NCI-H146 (cell line): ENCODE measurements at places on chromosomes 12 and 14.

DNA sequence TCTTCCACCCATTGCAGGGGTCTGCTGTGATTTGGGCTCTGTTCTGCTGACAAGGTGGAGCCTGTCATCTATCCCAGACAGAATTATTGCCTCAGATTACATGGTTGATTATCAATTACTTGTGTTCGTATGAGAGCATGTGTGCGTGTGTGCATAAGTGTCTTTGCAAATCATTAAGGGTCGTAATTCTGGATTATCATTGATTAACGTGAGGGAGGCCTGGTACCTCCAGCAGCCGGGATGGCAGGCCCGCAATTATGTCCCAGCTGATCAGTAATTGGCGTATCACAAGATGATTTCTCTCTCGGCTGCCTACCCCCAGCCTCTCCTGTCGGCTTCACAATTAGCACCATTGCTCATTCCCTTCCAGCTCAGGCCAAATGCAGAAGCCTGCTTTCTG, 29.6 kb upstream of the IRF2BPL start:
- DNase-seq: no peak

GRCh38 chr14:66959437-66960050, 229.7 kb upstream of the GARIN2 start:
- no peak for DNase-seq

DNA sequence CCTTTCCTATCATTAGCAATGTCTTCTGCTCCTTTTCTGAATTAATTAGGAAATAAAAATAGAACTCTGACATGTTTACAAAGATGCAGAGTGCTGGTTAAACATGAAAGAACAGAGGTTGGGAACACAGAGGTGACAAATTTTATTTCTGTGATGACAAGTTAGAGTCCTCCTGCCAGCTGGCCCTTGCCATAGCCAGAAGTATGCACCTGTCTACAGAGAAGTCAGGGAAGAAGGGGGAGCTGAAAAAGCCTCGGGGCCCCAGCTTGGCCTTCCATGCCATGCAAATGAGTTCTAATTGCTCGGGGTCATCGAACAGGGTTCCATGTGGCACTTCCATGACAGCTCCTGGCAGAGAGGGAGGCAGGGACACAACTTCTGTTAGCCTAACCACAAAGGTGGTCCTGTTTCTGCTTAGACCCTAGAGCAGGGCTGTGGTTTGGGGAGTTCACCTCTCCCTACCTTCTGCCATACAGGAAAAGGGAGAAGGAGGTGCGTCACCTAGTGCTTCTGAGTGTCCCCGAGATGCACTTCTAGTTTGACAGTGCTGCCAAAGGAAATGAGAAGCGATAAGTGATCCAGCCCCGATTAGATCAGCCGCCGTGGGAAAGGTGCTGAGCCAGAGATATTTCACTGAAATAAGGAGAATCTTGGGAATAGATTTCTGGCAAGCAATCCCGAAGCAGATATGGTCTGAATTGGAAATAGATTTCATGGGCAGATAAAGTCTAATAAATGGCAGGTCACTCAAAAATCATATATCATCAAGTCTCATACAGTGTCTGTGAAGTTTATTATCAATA, 155.8 kb upstream of the FOXN3 start:
- DNase-seq: no peak

DNA sequence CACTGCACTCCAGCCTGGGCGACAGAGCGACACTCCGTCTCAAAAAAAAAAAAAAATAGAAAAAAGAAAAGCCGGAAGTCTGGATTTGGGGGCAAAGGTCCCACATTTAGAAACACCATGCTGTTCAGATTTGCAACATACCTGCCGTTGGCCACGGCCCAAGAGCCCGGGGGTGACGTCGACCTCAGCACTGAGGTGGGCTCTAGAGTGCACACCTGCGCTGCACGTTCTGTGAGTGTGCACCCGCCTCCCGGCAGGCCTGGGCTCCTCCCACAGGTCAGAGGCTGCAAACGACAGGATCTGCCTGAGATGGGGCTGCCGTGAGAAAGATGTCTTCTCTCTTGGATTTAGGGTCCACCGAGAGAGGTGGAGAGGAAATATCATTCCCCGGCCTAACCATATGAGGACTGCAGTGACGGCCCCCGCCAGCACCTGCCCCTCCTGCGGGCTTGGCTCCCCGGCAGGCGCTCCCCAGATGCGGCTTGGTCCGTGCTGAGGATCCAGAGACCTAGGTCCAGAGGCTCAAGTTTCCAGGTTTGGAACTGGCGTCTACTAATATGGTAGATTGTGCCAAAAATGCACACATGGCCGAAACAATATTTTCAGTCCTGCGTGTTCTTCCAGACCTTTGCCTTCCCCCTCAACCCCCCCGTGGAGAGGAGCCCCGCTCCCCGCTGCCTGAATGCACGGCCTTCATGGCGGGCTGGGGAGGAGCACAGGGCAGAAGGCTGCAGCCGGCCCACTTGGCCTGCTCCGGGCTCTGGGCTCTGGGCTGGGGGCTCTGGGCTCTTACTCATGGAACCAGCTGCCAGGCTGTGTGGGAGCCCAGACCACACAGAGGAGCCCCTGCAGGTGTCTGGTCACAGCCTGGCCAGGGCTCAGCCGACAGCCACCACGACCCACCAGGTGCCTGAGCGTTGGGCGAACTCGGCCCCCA, 58.8 kb upstream of the FBRSL1 start:
- DNase-seq: no peak

- no peak for DNase-seq
These were observed 251.1 kb upstream of the RMST start for GRCh38 chr12:97211416-97211930.

DNA sequence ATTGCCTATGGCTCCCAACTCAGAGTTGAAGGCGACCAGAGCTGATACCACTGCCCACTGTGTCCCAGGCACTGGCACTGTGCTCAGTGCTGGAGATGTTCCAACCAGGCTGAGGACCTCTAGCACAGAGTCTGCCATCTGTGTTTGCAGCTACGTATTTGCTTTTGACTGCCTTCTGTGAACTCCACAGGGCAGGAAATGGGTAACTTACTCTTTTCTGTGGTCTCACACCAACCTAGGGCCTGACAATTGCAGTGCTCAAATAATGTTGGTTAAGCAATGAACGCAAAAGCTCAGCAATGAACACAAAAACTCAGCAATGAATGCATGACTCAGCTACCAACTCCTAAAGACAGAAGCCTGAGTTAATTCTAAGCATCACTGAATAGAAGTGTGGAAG, 202.8 kb downstream of the NUAK1 start:
- DNase-seq: no peak

- DNase-seq: peak; percentile 39
These were observed 1.3 kb downstream of the C12orf75 start for GRCh38 chr12:105331805-105332251.

DNA sequence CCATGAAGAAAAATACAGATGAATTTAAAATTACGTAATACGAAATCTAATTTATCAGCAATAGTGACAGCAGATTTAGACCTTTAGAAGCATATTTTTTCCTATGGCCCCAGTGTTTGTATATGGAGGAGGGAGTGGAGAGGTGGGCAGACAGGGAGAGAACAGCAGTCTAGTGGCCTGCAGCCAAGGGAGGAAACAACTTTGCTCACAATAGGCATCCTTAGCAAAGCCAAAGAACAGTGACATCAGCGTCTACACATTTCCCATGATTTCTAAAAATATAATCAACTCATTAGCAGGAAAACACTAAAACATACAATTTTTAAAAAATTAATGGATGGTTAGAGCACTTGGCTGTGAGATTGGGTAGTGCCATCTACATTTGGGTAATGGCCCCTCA, 622.6 kb upstream of the ATP2B1 start:
- DNase-seq: no peak

GRCh38 chr14:92122351-92122677, 545 bp downstream of the CPSF2 start:
- DNase-seq: peak; percentile 26

DNA sequence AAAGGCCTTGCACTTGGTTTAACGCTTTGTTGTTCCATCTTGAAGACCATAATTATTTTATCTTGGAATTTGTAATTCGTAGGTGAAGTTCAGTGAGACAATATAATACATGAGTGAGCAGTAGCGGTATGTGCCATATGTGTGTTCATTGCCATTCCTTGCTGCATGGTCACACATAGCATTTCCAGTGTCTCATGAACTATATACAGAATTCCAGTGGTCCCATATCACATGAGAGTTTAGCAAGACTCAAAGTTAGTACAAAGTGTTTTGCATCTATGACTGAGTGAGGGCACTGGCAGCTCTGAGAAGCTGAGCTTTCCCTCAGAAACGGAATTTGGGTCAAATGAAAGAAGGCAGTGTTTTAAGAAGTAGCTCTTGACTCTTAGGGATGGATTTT, 359.8 kb downstream of the FOXG1 start:
- DNase-seq: no peak

DNA sequence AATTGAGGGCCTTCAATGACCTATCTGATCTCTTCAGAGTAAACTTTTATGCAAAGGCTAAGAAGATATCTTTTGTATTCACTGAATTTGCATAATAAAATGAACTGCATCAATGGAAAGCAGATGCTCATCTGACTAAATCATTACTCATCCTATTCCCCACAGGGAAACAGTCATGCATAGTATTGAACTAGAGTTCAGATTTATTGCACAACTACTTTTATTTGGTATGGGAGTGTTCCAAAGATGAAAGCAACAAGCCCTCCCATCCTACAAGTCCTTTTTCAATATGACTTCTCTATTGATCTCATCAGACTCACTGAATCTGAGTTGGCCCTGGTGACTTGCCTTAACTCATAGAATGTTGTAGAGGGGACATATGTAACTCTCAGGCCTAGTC, 159.8 kb downstream of the KITLG start:
- no peak for DNase-seq

DNA sequence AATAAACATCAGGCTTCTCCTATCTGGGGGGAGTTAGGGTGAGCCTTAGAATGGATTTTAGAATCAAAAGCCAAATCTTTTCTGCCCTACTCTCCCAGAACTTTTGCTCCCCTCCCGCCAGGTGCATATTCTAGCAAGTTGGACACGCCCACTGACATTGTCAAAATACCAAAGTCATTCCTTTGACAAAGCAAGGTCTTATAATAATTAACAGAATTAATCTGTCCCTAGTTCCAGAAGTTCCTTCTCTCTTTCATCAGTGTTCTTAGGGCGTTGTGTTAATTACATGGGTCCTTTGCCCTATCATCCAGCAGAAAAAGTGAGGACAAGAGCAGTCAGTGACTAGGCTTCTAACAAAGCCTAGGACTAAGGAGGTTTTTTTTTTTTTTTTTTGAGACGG, 2.4 kb downstream of the PRR13 start:
- DNase-seq: no peak

DNA sequence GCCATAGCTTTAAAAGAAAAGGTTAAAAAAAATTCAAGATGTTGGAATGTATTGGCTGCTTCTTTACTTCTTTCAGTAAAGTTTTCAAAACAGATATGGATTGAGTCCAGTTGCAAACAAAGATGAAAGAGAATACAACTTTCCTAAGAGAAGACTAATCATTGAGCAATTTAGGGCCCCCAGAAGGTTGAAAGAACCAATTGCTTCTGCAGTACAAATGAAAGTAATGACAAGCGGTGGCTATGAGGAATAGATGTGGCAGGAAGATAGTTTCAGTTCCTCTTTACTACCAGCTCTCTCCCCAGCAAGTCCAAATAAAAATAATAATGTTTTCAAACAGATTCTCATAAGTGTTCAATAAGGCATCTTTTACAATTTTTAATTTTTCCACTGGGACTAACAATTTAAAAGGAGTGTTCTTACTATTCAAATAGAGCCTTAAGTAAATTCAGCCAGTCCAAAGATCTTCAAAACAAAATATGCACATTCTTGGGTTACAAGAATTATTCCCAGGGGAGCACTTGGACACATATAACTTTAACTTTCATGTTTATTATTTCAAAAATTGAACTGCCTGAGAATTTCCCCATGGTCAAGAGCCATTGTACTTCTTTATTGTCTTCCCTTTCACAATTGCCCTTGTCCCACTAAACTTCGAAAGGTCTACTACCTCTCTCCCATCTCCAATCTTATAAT, 62.3 kb upstream of the PPP1R12A start:
- DNase-seq: no peak

DNA sequence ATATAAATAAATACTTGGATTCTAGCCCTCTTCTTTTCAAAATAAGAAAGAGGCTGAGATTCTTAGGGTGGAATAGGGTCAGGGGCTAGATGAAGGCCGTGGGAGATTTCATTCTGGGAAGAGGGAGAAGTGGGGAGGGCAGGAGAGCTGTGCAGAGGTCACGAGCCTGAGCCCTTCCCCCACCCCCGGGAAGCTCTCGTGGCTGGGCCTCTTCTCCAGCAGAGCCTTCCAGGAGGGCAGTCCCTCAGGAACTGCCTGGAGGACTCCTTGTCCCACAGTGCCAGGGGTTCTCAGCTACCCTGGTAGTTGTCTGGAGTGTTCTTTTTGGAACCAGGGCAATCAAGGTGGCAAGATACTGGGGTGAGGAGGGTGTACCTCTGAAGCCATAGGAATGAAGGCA, 94.0 kb downstream of the ESR2 start:
- no peak for DNase-seq

GRCh38 chr12:50740307-50740706, 23.6 kb upstream of the ATF1 start:
- no peak for DNase-seq

DNA sequence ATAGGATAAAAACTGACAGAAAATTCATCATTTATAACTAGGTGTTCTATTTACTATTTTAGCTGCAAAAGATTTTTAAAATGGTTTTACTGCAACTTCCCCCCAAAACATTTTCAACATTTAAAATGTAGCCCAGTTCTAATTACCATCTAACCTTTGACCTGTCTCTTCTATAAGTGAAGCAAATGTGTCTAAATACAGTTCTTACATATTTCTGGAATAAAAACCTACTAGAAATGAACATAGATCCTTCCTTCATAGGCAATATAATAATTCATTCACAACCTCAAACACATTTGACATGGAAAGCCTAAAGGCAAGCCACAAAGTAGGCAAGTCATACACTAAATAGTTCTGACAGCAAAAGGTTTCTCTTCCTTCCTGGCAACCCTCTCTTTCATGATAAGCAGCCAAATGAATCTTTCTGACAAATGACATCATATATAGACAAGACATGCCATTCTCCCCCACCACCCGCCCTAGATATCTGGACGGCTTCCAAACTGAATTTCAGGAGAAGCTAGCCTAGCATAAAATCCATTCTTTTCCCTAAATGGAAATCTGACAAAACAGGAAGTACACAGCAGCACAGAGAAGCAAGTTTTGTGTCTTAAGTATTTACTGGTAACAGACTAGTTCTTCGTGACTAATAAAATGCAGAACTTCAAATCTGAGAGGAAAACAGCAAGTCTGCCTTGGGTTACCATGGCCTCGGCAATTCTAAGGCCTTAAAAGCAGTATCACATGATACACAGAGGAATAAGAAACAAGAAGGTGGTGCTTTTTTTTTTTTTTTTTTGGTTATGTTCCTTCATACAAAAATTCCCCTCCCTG, 17.2 kb upstream of the ARID4A start:
- no peak for DNase-seq

- no peak for DNase-seq
These were observed 613.0 kb downstream of the RPS29 start for GRCh38 chr14:48973151-48973550.
